Stimulated activated CD4-positive, alpha-beta T cell treated with anti-CD3 and anti-CD28 coated beads, Interleukin-4, amount 100 ng/mL, for 24 hours (primary cell): ENCODE measurements at places on chromosomes 2 and 18.

DNA sequence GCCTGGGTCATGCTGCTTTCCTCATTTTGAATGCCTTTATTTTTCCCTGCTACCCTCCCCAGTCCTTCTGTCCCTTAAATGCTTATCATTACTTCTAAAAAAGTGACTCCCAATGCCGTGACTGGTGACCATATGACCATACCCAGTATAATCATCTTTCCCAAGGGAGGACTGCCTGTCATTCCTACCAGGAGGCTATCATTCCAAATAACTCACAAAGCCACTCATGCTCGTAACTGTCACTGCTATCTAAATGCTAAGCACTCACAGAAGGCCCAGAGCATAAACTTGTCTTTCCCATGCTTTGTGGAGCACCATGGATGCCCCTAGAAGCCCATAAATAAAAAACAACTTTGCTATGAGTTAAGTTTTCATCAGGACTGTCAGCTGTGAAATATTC lies 38.7 kb upstream of the CREB1 start:
- DNase-seq, result no peak

- no peak for DNase-seq
Observed at GRCh38 chr2:218716070-218716469, 5.4 kb downstream of the TTLL4 start.

DNA sequence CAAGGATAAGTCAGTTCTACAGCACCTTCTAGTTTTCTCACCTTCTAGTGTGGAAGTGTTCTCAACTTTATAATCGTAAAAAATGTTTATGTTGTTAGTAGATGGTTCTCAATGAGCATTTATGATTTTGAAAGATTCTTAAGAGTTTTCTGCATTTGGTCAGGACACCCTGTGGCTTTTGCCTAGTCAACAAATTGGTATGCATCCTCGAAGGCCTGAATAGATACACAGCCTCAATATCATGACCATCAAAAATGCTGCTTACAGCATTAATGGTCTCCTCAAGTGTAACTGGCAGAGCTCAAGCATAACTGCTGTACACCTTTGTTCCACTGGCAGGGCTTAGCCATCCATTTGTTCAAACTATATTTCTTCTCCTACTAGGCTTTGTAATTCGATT lies 96.7 kb downstream of the CRACDL start:
- DNase-seq, result no peak

- no peak for DNase-seq
Observed at GRCh38 chr2:11406958-11407381, 59.0 kb downstream of the E2F6 start.

- DNase-seq, result no peak
Observed at GRCh38 chr2:134762508-134762907, 43.7 kb upstream of the TMEM163 start.

DNA sequence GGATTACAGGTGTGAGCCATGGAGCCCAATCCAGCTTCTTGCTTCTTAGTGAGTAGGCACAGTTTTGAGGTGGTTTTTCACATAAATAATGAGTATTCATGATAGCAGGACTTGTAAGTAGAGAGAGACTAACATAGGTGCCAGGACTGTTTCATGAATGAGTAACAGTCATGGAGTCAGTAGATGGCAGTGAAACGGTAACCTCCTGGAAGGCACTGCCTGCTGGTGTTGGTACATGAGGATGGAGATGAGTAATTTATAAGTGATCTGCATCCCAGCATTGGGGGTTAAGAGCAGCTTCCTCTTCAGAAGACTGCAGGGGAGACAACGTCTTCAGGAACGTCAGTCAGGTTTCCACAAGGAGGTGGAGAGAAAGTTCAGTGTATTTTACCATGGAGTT lies 143.8 kb downstream of the HAUS1 start:
- no peak for DNase-seq
